Activated T-helper 2 cell treated with anti-CD3 and anti-CD28 coated beads, Interferon-gamma antibody, Interleukin-2, Interleukin-4, amounts not matched to agents 10 μg/mL and 5 μg/mL and 100 μg/mL, durations not matched to agents 14 hours and 24 hours and 36 hours (primary cell): ENCODE measurements at places on chromosomes 5 and 9. TPM values are rescaled to one million over a fixed set of nuclear protein-coding genes. Genes with fewer than 3 reads are reported as not detected.

Gene ACTBL2
- total RNA-seq, result not detected in 2 replicates

Gene LMX1B
- not detected in 2 replicates for total RNA-seq

- DNase-seq, result no peak
Measured at GRCh38 chr5:134445856-134446818, 34.5 kb upstream of the CDKN2AIPNL start.

Gene PIP5KL1
- 1.4 and 3.4 TPM in 2 replicates for total RNA-seq

Gene FOXD1
- 0.11 and 0.25 TPM in 2 replicates for total RNA-seq

Gene EPB41L4B
- 1.5 and 1.6 TPM in 2 replicates for total RNA-seq

- no peak for DNase-seq
Measured at GRCh38 chr5:134374232-134374631, 2.9 kb downstream of the UBE2B start.

Gene TEX48
- 0.41 and 0.68 TPM in 2 replicates for total RNA-seq

DNA sequence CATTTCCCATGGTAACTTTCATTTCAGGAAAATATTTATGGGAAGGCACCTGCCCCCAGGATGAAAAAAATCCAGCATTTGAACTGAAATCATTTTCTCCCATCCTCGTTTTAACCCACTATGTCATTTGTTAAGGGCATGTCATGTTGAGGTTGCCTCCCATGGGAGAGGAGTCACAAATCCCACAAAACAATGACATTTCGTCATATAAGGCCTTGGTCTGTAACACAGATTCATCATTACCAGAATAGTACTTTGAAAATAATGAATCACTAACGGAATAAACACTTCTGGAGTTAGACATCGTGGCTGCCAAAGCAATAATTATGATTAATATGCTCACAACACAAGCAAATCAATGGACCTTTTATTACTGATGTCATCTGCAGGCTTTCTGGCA, 274.1 kb downstream of the NDUFS4 start:
- no peak for DNase-seq

Gene ADGRD2
- not detected in 2 replicates for total RNA-seq
